Thoracic aorta endothelial cell (primary cell): ENCODE measurements at places on chromosomes 13 and 19. TPM values are rescaled to one million over a fixed set of nuclear protein-coding genes. Genes with fewer than 3 reads are reported as not detected.

TMIGD2 gene
- not detected in 2 replicates for total RNA-seq

ATP7B gene
- total RNA-seq: 4.8 and 5.6 TPM in 2 replicates

ERICH4 gene
- total RNA-seq: not detected in 2 replicates

C1QTNF9B gene
- not detected in 2 replicates for total RNA-seq

CACNA1A gene
- 0.14 and 0.27 TPM in 2 replicates for total RNA-seq

RGS9BP gene
- 0.13 and 0.22 TPM in 2 replicates for total RNA-seq

FAM124A gene
- 8.6 and 23.3 TPM in 2 replicates for total RNA-seq

CEACAM8 gene
- total RNA-seq: not detected in 2 replicates

CABP5 gene
- not detected in 2 replicates for total RNA-seq
